Stomach (tissue), 19 donors: ENCODE measurements at places on chromosomes 12 and 14. TPM values are rescaled to one million over a fixed set of nuclear protein-coding genes. Genes with fewer than 3 reads are reported as not detected.
A peak's percentile ranks its signal among the peaks of the same experiment; 100 is the strongest.

DNA sequence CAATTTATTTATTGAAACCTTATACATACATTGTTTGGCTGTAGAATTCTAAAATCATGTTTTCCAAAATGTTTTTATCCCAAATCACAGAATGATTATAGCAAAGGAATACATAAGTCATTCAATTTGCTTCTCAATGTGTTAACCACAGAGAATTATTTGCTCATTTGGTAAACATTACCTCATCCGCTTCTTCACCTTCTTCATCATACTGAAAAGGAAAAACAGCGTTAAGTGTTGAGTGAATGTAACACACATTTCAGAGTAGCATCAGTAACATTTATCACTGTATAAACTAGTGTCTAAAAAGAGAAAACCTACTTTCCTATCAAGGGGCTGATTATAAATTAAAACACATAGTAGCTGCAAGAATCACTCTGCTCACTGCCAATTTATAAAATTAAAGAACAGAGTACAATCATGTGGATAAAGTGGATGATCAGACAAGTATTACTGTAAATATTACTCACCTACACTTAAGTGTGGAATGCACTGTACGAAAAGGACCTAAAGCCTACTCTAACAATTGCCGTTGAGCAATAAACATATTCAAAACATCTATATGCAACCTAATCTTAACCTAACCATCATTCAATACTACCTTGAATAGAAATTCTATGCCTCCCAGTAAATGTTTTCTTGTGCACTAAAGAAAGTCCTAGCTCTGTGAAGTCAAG, 18.1 kb upstream of the PHLDA1 start:
- no peak for DNase-seq
- H3K4me3 ChIP-seq, result no peak overlapping the region
- no peaks in the 10 kb centered on the region for H3K4me1 ChIP-seq
- no peaks in the 10 kb centered on the region for H3K27me3 ChIP-seq
- no peak overlapping the region for H3K27ac ChIP-seq

DNA sequence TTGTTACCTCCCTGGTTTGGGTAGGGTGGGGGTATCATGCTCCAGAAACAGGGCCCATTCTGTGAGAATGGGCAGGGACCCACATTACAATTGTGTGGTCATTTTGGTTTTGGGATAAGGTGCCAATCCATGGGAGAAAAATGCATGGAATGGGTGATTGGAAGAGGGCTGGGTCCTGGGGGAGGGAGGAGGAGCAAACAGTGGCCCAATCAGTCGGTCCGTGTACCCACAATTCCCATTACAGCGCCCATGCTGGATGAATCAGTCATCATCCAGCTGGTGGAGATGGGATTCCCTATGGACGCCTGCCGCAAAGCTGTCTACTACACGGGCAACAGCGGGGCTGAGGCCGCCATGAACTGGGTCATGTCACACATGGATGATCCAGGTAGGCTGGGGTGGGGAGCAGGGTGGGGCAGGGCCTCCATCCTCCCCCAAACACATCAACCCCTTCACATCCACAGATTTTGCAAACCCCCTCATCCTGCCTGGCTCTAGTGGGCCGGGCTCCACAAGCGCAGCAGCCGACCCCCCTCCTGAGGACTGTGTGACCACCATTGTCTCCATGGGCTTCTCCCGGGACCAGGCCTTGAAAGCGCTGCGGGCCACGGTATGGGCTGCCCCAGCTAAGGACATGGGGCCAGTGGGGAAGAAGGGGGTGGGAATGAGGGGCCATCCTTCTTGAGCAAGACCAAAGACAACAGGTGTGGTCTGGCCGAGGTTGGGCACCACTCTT, 3.6 kb upstream of the TPI1 start:
- H3K27me3 ChIP-seq, result no peaks in the 10 kb centered on the region
- no peak for DNase-seq
- H3K36me3 ChIP-seq, result peaks cover 74% of the 10 kb centered on the region
- H3K4me3 ChIP-seq, result no peak overlapping the region

DNA sequence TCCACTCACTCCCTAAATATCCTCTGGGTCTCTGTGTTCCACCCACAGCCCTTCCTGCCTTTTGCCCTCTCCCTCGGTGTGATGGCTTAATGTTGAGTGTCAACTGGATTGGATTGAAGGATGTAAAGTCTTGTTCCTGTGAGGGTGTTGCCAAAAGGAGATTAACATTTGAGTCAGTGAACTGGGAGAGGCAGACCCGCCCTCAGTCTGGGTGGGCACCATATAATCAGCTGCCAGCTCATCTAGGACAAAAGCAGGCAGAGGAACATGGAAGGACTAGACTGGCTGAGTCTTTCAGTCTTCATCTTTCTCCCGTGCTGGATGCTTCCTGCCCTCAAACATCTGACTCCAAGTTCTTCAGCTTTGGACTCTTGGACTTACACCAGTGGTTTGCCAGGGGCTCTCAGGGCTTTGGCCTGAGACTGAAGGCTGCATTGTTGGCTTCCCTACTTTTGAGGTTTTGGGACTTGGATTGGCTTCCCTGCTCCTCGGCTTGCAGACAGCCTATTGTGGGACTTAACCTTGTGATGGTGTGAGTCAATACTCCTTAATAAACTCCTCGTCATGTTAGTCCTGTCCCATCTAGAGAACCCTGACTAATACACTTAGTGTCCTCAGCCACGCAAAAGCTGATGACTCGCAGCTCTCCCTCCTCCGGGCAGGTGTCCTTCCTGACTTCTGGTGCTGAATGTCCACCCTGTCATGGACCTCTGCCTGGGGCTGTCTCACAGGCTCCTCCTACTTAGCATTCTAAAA, 5.9 kb downstream of the DGLUCY start:
- H3K36me3 ChIP-seq, result no peaks in the 10 kb centered on the region
- DNase-seq, result no peak
- H3K27me3 ChIP-seq, result no peaks in the 10 kb centered on the region
- peaks cover 43% of the 10 kb centered on the region for H3K4me1 ChIP-seq
- no peak overlapping the region for H3K4me3 ChIP-seq

GRCh38 chr12:10211940-10212738, 538 bp upstream of the GABARAPL1 start:
- H3K4me1 ChIP-seq, result peaks cover 37% of the 10 kb centered on the region
- peak overlapping the region; percentile 84 for H3K4me3 ChIP-seq
- no peaks in the 10 kb centered on the region for H3K36me3 ChIP-seq
- H3K27me3 ChIP-seq, result no peaks in the 10 kb centered on the region
- H3K27ac ChIP-seq, result peak overlapping the region; percentile 100
- peak; percentile 98 for DNase-seq

- no peaks in the 10 kb centered on the region for H3K4me1 ChIP-seq
- H3K27me3 ChIP-seq, result no peaks in the 10 kb centered on the region
- H3K4me3 ChIP-seq, result no peak overlapping the region
- no peak for DNase-seq
Observed at GRCh38 chr14:77077040-77077439, 21.0 kb upstream of the CIPC start.

DNA sequence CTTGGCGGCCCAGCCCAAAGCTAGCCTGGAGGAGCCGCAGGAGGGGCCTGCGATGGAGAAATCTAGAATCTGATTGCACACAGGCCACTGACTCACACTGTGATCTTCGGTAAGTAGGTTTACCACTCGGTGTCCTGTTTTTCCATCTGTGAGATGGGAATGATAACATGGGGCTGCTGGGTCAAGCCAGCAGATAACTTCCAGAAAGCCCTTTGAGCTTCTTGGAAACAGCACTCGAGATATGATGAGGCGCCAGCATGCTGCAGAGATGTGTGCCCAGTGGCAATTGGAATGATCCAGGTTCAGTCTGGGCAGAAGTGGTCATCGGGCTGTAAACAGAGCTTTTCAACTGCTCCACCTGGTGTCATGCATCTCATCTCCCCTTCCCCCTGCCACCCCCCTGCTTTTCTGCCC, 771.3 kb upstream of the TBX3 start:
- peaks cover 13% of the 10 kb centered on the region for H3K4me1 ChIP-seq
- no peaks in the 10 kb centered on the region for H3K36me3 ChIP-seq
- no peak overlapping the region for H3K27ac ChIP-seq
- no peaks in the 10 kb centered on the region for H3K27me3 ChIP-seq
- DNase-seq, result no peak

DNA sequence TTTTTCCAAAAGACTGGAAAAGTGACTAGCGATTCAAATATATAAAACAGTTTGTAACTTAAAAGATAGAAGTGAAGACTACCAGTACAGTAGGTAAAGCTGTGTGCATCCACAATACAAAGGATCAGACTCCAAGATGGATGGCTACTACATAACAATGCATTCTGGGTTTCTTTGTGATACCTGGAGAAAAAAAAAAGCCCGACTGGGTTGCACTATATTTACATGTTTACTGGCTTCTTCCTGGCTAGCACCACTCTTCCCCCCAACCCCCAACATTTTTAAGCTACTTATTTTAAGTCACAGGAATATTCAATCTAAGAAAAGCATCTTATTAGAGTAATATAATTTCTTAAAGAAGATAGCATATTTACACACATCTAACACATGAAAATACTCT, 61.1 kb upstream of the SINHCAF start:
- no peak overlapping the region for H3K4me3 ChIP-seq
- no peaks in the 10 kb centered on the region for H3K27me3 ChIP-seq
- H3K4me1 ChIP-seq, result no peaks in the 10 kb centered on the region
- peaks cover 4% of the 10 kb centered on the region for H3K36me3 ChIP-seq

DNA sequence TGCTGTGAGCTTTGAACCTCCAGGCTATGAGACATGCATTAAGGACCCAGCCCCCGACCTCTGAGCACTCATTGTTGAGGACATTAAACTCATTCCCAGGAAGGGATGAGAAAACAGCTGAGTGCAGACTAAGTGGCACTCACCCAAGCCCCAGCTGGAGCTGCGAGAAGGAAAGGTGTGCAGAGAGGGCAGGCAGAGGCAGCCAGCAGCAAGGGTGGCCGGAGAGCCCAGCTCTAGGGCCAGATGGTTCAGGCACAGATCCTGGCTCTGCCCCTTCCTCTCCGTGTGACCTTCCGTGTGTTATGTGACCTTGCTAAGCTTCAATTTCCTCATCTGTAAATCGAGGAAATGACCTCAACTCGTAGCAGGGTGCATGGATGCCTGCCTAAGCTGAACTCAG, 3.7 kb downstream of the TSPAN11 start:
- no peak overlapping the region for H3K27ac ChIP-seq
- H3K36me3 ChIP-seq, result no peaks in the 10 kb centered on the region
- peaks cover 15% of the 10 kb centered on the region for H3K4me1 ChIP-seq
- peaks cover 55% of the 10 kb centered on the region for H3K27me3 ChIP-seq
- H3K4me3 ChIP-seq, result no peak overlapping the region

DNA sequence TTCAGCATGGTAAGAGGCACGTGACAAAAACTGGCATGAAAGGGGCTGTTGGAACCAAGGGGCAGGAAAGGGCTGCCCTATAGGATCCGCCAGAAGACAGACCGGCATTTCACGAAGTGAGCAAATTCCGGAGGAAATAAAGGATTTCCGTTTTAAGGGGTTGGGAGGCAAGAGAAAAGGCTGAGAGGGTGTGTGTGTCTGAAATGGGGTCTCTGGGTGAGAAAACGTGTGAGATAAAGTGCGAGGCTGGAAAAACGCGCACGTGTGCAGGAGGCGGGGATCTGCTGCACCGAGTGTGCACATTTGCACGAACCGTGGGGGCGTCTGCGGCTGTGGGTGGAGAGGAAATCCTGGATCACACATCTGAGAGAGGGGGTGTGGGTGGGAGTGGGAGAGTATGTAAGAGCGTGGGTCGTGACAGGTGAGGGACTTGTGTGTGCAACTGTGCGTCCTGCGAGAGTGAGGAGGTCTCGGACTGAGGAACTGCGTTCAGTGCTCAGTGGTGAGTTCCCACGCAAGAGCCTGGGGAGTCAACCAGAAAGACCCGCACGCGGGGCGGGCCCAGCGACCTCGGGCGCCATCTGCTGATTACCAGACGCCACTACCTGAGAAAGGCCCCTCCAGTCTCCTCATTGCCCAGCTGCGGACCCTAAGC, 37.0 kb upstream of the P2RX7 start:
- peaks cover 15% of the 10 kb centered on the region for H3K4me1 ChIP-seq
- no peaks in the 10 kb centered on the region for H3K36me3 ChIP-seq
- H3K4me3 ChIP-seq, result peak overlapping the region; percentile 42

DNA sequence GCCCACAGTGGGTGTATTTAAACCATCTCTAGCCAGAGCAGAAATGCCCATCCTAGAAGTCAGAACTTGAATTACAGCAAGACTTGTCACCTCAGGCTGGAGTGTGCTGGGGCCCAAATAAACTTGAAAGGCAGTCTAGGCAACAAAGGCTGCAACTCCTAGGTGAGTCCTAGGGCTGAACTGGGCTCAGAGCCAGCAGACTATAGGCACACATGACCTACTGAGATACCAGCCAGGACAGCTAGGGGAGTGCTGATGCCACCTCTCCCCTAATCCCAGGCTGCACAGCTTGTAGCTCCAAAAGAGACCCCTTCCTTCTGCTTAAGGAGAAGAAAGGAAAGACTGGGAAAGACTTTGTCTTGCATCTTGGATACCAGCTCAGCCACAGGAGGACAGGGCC, 106.0 kb downstream of the TXNDC16 start:
- DNase-seq, result peak; percentile 52
- no peaks in the 10 kb centered on the region for H3K4me1 ChIP-seq
- peaks cover 6% of the 10 kb centered on the region for H3K36me3 ChIP-seq
- no peaks in the 10 kb centered on the region for H3K27me3 ChIP-seq
- no peak overlapping the region for H3K4me3 ChIP-seq

- DNase-seq, result peak; percentile 54
- no peaks in the 10 kb centered on the region for H3K27me3 ChIP-seq
- no peak overlapping the region for H3K27ac ChIP-seq
- no peaks in the 10 kb centered on the region for H3K4me1 ChIP-seq
- no peaks in the 10 kb centered on the region for H3K36me3 ChIP-seq
- no peak overlapping the region for H3K4me3 ChIP-seq
Observed at GRCh38 chr12:103100257-103100831, 142.9 kb downstream of the ASCL1 start.

- H3K27me3 ChIP-seq, result no peaks in the 10 kb centered on the region
- peak overlapping the region; percentile 97 for H3K27ac ChIP-seq
- peaks cover 30% of the 10 kb centered on the region for H3K4me1 ChIP-seq
- DNase-seq, result peak; percentile 37
- H3K36me3 ChIP-seq, result no peaks in the 10 kb centered on the region
Observed at GRCh38 chr12:991350-992333, 619 bp downstream of the ERC1 start.

- H3K27me3 ChIP-seq, result no peaks in the 10 kb centered on the region
- H3K4me3 ChIP-seq, result no peak overlapping the region
- no peak for DNase-seq
- no peak overlapping the region for H3K27ac ChIP-seq
- H3K4me1 ChIP-seq, result no peaks in the 10 kb centered on the region
Observed at GRCh38 chr12:121326996-121327674, 25.1 kb downstream of the ANAPC5 start.

GRCh38 chr14:77105145-77105939, 7.3 kb downstream of the CIPC start:
- peak overlapping the region; percentile 9 for H3K27ac ChIP-seq
- no peak for DNase-seq
- no peak overlapping the region for H3K4me3 ChIP-seq
- peaks cover 48% of the 10 kb centered on the region for H3K36me3 ChIP-seq
- peaks cover 51% of the 10 kb centered on the region for H3K4me1 ChIP-seq

GRCh38 chr14:83071888-83072501, 1538.3 kb upstream of the SEL1L start:
- no peaks in the 10 kb centered on the region for H3K27me3 ChIP-seq
- DNase-seq, result no peak
- H3K36me3 ChIP-seq, result no peaks in the 10 kb centered on the region
- no peaks in the 10 kb centered on the region for H3K4me1 ChIP-seq

GRCh38 chr12:30914986-30915591, 11.5 kb upstream of the TSPAN11 start:
- no peaks in the 10 kb centered on the region for H3K36me3 ChIP-seq
- DNase-seq, result no peak
- no peaks in the 10 kb centered on the region for H3K4me1 ChIP-seq
- no peaks in the 10 kb centered on the region for H3K27me3 ChIP-seq
- H3K27ac ChIP-seq, result no peak overlapping the region

GRCh38 chr12:25100194-25101091, 94.5 kb downstream of the DNAI7 start:
- H3K27me3 ChIP-seq, result no peaks in the 10 kb centered on the region
- DNase-seq, result no peak
- H3K27ac ChIP-seq, result no peak overlapping the region
- H3K36me3 ChIP-seq, result no peaks in the 10 kb centered on the region
- H3K4me1 ChIP-seq, result no peaks in the 10 kb centered on the region

KRT78 gene
- total RNA-seq, result not detected

RILPL1 gene
- total RNA-seq, result 5.7 TPM
